Activated CD8-positive, alpha-beta memory T cell treated with anti-CD3 and anti-CD28 coated beads, Interleukin-2, amount 50 U/mL, for 48 hours (primary cell): ENCODE measurements at places on chromosomes 7 and 10.

- DNase-seq, result no peak
Measured at GRCh38 chr7:120806669-120807068, 51.3 kb downstream of the TSPAN12 start.

GRCh38 chr10:74628136-74628535 is 198.3 kb upstream of the KAT6B start:
- DNase-seq, result no peak

- no peak for DNase-seq
Measured at GRCh38 chr7:43123457-43123856, 11.0 kb downstream of the HECW1 start.

GRCh38 chr7:134051020-134051419 is 76.1 kb upstream of the LRGUK start:
- DNase-seq, result no peak

DNA sequence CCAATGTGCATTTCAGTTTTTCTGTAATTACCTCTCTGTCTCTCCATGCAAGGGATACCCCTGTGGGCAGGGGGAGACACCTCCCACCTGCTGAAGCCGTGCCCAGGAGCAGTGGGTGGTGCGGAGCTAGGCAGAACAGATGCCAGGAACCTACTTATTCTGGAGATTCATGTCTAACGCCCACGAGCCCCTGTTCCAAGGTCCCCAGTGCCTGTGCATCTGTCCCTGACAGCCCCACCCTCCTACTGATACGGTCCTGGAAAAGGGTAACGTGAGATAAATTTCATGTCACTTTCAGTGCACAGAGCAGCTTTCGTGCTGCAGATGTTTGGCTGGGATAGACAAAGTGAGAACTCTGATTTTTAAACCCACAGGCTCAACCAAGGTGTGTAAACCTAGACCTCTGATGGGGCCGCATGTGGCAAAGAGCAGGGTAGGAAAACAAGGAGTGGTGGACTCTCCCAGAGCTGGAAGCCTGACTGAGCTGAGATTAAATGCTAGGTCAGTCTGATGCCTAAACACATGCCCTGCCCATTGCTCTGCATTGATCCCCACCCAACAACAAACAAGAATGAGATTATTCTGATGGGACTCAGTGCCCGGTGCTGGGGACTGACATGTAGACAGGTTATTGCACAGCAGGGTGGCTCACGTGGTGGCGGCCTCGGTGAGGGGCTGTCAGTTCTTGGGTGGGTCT is 123.6 kb upstream of the GDF10 start:
- DNase-seq, result no peak
